ENCODE measurements at places on chromosomes 7 and 10.

- DNase-seq: no peak
These were observed 9.3 kb downstream of the TCF7L2 start for GRCh38 chr10:112959207-112959838.

- no peak for DNase-seq
These were observed 315.1 kb downstream of the NEBL start for GRCh38 chr10:20582041-20582440.

DNA sequence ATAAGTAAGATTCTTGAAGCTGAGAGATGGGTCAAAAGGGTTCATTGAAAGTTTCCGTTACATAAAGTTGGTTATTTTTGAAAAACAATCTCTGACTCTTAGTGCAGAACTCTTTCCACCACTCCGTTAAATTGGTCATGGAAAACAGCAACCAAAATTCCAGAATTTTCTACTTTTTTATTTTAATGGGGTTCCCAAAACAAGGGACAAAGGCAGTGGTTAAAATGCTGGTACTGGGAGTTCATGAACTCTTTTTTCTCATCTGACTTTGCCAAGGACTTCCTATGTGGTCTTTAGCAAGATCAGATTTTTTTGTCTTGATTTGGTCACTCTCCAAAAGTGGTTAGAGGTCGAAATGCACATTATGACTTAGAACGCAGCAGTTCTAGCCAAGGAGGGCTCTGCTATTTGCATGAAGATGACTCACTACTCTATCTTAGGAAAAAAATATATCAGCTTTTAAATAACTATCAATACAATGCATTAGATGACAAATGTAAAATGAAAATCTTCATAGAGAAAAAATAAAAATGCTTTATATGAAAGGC lies 145.7 kb downstream of the REEP3 start:
- no peak for DNase-seq

DNA sequence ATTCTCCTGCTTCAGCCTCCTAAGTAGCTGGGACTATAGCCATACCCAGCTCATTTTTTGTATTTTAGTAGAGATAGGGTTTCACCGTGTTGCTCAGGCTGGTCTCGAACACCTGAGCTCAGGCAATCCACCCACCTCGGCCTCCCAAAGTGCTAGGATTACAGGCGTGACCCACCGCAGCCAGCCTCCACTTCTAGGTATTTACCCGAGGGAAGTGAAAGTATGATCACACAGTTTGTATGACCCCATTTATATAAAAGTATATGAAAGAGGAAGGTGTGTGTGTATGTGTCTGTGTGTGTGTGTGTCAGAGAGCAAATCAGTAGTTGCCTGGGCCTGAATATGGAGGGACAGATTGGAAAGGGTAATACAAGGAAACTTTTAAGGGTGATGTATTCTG lies 2.0 kb upstream of the PURB start:
- no peak for DNase-seq

DNA sequence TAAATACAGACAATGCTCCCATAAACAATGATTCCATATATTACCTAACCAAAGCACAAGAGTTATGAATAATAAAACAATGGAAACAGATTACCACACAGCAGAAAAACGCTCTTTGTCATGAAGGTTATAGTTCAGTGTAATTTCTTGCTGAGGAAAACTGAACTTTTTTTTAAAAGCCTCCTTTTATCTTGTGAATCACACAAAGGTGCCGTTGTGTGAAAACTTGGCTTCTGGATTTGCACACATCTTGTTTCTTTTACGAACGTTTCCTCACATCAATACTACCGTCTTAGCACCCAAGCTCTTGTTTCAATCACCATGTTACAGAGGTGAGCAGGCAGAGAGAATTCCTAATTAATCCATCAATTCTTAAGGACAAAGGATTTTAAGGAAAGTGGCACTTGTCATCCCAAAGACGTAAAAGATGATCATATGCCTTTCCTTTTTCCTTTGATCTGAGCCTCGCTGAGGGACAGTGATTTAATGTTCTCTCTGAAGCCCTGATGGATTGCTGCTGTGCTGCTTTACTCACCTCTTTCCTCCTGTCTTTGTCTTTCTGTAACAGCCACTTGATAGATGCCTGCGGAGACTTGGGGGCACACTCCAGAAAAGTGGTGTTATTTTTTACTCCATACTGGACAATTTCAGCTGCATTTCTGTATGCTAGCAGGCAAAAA lies 110.1 kb downstream of the CD36 start:
- DNase-seq: no peak

DNA sequence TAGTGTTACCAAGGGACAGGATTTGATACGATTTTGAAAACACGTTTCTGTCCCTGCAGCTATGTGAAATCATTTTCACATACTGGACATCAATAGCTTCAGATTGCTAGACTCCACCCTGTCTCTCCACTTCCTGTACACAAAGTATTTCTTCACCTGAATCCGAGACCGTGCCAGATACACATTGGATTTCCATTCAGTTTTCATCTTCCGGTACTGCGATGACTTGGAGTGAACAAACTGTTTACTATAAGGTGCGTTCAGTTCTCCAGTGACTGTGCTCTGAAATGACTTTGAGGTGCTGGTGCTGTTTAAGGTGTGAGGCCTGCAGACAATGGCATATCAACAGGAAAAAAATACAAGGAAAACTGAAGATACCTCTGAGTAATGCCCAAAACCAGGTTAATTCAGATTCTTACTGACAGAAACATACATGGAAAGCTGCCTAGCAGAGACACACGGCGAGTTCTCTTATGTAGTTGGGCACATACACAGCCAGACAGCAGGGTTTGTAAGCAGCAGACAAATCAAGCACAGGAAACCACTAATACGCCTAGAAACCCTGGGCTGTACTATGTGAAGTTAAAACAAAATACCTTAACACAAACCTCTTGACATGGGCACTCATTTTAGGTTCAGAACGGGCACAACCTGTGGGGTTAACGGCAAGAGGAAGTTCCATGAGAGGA lies 119.2 kb downstream of the GALNT11 start:
- no peak for DNase-seq

DNA sequence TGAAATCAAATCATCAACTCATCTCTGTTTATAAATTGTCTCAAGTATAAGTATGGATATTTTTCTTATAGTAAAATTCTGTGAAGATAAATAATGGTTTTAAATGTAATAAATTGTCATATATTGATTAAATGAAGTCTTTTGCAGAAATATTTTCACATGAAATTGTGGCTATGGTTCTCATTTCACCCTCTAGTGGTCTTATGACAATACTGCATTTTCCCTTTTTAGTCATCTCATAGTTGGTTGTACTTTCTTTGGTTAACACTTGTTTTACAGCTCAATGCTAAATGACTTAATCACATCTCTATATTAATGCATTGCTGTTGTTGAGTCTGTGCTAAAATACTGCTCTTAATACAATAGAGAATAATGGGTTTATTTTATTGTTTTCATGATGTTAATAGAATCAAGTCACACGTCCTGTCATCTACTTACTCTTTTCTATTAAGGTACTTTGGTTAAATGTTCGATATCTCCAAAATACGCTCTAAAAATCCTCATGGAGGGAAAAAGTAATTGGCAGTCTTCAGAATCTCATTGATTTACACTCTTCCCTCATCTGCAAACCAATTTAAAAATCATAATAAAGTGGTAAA lies 38.0 kb upstream of the CACNA2D1 start:
- DNase-seq: no peak

DNA sequence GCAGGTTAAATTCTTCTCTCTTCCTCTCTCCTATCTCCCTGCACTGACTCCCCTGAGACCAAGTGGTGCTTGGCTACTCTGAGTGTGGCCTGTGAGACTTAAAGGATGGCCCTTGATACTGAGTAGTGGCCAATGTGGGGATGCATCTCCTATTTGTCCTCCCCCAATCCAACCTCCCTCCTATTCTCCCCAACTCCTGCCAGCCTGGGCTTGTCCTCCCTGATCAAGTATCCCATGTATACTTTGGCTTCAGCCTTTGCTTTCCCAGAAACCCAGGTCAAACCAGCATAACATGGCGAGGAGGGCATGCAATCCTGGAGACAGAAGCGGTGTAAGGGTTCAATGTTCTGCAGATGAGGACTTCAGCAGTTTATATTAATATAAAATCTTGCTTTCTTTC lies 77.9 kb upstream of the GRB10 start:
- DNase-seq: no peak

DNA sequence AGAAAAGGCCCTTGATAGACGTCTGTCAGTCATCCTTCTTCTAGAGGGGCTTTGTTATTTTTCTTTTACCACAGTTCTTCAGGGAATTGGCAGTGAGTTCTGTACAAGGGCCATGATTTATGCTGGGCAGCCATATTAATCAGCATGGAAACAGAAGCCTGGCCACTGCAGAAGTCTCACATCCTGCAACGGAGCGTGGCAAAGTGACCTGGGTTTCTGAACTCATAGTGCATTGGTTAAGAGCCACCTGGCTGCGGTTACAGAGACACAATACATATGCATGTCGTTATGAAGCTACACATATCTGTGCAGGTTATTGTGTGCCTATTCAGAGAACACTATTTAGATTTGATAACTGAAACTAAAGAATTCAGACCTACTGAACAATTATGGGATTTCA lies 419.4 kb upstream of the CELF2 start:
- DNase-seq: no peak

GRCh38 chr10:21740989-21741388 lies 207.0 kb downstream of the MLLT10 start:
- no peak for DNase-seq

DNA sequence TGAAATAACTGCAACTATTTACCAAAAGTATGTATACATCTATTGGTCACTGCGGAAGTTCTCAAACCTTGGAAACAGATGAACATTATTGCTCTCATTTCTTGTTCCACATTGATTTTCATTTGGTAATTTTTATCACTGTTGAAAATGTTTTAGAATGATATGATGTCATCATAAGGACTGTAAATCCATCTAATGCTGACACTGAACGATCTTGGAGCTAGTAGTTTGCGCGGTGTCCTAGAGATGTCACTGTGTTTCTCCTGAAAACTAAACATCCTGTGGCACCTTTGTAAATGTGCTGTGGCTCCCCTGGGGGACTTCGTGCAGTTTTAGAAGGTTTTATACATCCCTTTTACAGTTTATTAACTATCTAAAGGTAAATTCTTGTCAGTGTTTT lies 73.5 kb downstream of the DNAJB9 start:
- DNase-seq: no peak

DNA sequence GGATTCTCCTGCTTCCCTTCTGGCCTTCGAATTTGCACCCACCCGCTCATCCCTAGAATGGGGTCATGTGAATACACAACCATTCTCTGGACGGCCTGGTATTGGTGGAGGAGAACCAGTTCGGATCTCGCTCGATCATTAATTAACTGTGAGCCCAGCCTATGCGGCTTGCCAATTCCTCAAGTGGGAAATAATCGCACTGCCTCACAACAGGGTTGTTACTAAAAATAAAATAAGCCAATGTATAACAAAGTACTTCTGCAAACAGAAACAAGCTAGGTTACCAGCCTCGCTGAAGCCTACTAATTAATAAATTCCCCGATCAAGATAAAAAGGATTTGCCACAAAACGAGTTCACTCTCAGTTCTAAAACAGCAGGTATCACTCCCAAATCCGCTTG lies 16.2 kb downstream of the CTBP2 start:
- DNase-seq: no peak

DNA sequence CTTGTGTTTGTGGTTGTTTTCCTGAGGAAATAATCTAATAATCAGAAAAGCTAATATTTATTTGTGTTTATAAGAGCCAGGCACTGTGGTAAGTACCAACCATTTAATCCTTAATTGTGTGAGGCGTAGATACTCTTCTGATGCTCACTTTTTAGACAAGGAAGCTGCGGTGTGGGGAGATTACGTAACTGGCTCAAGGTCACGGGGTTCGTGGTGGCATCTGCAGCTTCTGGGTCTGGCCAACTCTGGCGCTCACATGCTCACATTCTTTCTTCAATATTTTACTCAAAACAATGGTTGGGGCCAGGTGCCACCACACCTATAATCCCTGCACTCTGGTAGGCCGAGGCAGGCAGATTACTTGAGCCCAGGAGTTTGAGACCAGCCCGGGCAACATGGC lies 77.6 kb downstream of the RALA start:
- no peak for DNase-seq

- no peak for DNase-seq
These were observed 13.6 kb downstream of the MICU1 start for GRCh38 chr10:72612203-72612826.

DNA sequence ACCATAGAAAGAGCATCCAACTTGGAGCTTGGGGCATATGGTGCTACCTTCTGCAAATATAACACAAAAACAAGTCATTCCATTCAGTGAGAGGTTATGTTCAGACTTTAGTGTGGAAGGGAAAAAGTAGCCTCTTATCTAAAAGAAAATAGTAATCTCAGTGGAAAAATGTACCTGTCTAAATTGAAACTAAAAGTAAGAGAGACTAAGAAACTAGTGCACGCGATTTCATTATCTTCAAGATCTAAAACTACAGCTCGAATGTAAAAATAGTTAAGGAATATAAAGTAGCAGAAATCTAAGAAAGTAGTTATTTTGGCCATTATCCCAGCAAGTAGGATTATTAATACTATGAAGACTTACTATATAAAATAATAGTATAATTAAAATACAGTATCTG lies 233.0 kb upstream of the PPP1R3A start:
- no peak for DNase-seq

- DNase-seq: no peak
These were observed 30.8 kb downstream of the PRLHR start for GRCh38 chr10:118564652-118565051.

GRCh38 chr10:1549591-1550290 lies 187.6 kb downstream of the ADARB2 start:
- no peak for DNase-seq

- no peak for DNase-seq
These were observed 107.8 kb downstream of the RAB18 start for GRCh38 chr10:27611744-27612550.

DNA sequence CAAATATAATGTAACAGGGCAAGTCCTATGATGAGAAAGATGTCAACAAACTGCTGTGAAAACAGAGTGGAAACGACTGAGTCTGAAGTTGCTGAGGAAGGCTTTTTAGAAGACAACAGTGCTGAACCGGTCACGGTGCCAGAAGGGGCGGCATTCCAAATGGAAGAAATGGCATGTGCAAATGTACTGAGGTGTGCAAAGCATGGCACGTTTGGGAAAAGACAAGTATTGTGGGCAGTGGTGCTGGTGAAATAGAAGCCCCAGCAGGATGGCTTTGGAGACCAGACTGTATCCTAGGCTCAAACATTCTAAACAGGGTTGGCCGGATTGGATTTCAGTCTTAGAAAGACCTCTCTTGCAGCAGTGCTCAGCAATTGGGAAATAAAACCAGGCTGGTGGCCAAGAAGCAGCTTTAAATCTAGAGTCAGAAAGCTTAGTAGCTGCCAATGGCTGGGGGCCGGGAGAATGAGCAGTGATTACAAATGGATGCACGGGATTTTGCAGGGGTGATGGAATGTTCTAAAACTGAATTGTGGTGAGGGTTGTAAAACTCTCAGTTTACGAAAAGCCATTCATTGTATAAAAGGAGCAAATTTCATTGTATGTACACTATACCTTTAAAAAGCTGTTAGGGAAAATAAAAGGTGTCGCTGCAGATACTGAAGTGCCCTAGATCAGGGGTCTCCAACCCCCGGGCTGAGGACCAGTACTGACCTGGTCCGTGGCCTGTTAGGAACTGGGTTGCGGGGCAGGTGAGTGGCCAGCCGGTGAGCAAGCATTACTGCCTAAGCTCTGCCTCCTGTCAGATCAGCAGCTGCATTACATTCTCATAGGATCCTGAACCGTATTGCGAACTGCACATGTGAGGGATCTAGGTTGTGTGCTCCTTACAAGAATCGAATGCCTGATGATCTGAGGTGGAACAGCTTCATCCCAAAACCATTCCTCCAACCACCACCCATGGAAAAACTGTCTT lies 141.6 kb downstream of the HIBADH start:
- DNase-seq: no peak
